ENCODE measurements at places on chromosomes 16 and 17. TPM values are rescaled to one million over a fixed set of nuclear protein-coding genes. Genes with fewer than 3 reads are reported as not detected.

Gene GSDMA
- total RNA-seq, result not detected

Gene ITPRIPL2
- total RNA-seq, result 15.8 TPM

Gene ABCA8
- 0.24 TPM for total RNA-seq

Gene CCL3
- total RNA-seq, result not detected

Gene NXN
- total RNA-seq, result 23.4 TPM

Gene SPATA33
- total RNA-seq, result 13.6 TPM

Gene SLC47A1
- 20.1 TPM for total RNA-seq

Gene KRT12
- not detected for total RNA-seq

Gene NPIPA2
- total RNA-seq, result 1.5 TPM

Gene MRPL12
- total RNA-seq, result 223 TPM

Gene NKD1
- total RNA-seq, result 0.65 TPM

Gene TEDC2
- 15.9 TPM for total RNA-seq

Gene CDIPT
- 91.3 TPM for total RNA-seq

Gene OR4D1
- total RNA-seq, result not detected

Gene CA5A
- total RNA-seq, result not detected

Gene OR1D5
- total RNA-seq, result not detected

Gene TMEM238L
- not detected for total RNA-seq

Gene ATP2A3
- total RNA-seq, result 4.6 TPM

Gene RCVRN
- total RNA-seq, result not detected

Gene OTOA
- total RNA-seq, result 0.06 TPM

Gene NOD2
- 0.02 TPM for total RNA-seq

Gene PPL
- 4.9 TPM for total RNA-seq

Gene ZFP3
- 1.1 TPM for total RNA-seq

Gene ASPA
- not detected for total RNA-seq

Gene ZG16B
- 0.37 TPM for total RNA-seq

Gene WWOX
- total RNA-seq, result 13.6 TPM

Gene KRTAP9-4
- total RNA-seq, result not detected

Gene CLEC18A
- 0.08 TPM for total RNA-seq

All from A549 treated with AZD2906 at 1 μM for 4 hours (cell line).